ENCODE measurements at places on chromosomes 1 and 21. TPM values are rescaled to one million over a fixed set of nuclear protein-coding genes. Genes with fewer than 3 reads are reported as not detected.

- no peak for DNase-seq
Observed at GRCh38 chr1:34398241-34398915, 221.7 kb downstream of the C1orf94 start.

GRCh38 chr1:185840880-185841279 lies 106.7 kb downstream of the HMCN1 start:
- no peak for DNase-seq

DNA sequence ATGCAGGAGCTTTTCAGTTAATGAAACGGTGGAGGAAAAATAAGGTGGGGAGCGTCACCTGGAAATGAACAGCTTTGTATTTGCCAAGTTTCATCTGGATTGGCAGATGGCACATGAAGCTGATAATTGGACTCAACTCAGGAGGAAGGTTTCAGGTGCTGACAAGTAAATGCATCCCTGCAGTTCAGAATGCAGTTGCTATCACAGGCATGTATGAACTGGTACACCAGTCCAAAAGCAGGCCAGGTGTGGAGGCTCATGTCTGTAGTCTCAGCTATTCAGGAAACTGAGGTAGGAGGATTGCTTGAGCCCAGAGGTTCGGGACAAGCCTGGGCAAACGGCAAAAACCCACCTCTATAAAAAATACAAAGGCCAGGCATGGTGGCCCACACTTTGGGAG lies 15.5 kb downstream of the DEGS1 start:
- DNase-seq = no peak

DNA sequence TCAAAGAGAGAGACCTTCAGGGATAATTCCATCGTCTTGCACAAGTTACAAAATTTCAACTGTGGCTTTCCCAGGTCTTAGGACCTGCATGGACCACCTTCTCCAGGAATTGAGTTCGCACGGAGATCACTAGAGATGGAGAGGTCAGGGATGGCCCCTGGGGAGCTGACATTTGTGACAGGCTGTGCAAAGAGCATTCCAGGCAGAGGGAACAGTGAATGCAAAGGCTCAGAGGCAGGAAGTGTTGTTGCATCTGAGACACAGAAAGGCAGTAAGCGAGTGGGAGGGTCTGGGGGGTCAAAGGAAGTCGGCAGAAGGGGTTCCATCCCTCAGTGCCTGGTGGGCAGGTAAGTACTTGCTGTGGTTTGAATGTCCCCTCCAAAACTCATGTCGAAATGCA lies 9.5 kb upstream of the SELENON start:
- no peak for DNase-seq

- DNase-seq = no peak
Observed at GRCh38 chr1:113375878-113376277, 14.4 kb upstream of the MAGI3 start.

GRCh38 chr1:225254676-225255075 lies 173.2 kb downstream of the LBR start:
- DNase-seq = no peak

DNA sequence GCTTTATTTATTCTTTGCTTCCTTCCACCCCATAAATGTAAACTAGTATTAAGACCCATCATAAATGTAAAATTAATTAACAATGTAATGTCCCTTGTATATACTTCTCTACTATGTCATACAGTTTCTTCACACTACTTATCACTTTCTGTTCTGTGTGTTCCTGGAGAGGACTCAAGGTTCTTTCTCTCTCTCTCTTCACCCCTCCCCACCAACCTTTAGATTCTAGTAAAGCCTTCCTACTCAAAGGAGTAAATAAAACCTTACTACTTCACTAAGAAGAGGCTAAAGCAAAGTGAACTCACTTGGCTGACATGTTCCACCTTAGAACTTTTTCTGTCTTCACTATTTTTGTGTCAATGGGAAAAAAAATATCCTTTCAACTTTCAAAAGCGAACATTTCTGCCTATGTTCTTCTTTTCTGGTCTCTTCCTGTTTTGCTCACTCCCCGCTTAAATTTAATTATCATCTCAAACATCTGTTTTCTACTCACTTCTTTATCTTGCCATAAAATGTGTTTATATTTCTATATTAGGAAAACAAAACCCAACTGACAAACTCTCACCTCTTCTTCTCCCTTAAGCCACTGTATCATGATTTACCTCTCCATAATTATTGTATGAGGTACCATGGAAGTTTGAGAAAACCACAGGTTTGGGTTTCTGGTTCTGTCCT lies 260.3 kb downstream of the DPYD start:
- no peak for DNase-seq

DNA sequence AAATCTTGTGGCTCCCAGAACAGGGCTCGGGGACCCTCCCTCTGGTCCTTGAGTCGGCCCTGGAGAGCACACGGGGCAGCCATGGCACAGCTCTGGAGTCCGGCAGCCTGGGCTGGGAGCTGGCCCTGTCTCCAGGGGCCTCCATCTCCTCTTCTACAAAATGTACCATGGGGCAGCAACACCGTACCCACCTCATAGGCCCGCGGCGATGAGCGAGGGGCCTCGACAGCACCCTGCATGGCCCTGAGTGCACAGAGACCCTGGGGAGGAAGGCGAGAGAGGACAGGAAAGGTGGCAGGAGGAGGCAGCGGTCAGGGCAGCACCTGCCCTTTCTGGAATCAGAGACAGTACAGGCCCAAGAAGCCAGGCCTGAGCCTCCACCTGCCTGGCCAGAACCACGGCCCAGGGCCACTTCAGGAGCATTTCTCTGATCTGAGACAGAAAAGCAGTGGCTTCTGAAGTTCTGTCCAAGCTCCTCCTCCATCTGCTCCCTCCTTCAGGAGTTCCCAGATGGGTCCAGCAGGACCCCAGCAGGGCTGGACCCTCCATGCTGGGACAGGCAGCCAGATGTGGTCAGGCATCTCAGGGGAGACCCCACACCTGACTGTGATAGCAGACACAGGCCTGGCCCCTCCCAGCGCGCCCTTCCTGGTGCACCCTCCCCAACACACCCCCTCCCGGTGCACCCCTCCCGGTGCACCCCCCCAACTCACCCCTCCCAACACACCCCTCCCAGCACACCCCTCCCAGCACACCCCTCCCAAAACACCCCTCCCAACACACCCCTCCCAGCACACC lies 75.9 kb upstream of the ARHGEF16 start:
- DNase-seq = no peak

- no peak for DNase-seq
Observed at GRCh38 chr1:28927648-28928313, 13.4 kb downstream of the EPB41 start.

- no peak for DNase-seq
Observed at GRCh38 chr1:72271555-72272085, 10.7 kb downstream of the NEGR1 start.

DNA sequence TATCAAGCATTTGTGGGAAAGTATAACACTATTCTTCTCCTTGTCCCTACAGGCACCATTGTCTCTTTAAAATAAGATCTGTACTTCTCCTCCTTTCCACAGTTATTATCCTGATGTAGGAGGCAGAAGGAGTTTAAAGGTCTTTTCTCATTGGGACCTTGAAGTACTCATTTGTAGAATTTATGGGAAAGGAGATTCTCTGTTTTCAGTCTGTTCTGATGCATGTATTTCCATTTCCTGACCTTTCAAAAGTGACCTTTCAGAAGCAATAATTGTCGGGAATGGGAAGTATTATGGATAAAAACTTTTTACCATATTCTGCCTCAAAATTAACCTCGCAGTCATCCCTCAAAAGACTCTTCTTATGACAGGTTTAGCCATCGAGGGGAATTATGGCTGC lies 224.8 kb downstream of the CTH start:
- DNase-seq = no peak

- DNase-seq = no peak
Observed at GRCh38 chr1:3564921-3565831, 46.1 kb downstream of the MEGF6 start.

- no peak for DNase-seq
Observed at GRCh38 chr21:34693192-34693810, 24.5 kb downstream of the CLIC6 start.

- DNase-seq = no peak
Observed at GRCh38 chr1:109573785-109574184, 25.4 kb downstream of the GNAI3 start.

GRCh38 chr1:60866917-60867531 lies 215.3 kb upstream of the NFIA start:
- no peak for DNase-seq

The LEPR gene
- total RNA-seq = 138 TPM

The ETNK2 gene
- total RNA-seq = 13.7 TPM

The FHAD1 gene
- 3.1 TPM for total RNA-seq

The CR1L gene
- 0.45 TPM for total RNA-seq

The LCE3D gene
- total RNA-seq = not detected

The HHAT gene
- total RNA-seq = 7.7 TPM

The HSD3B1 gene
- not detected for total RNA-seq
